ENCODE measurements at places on chromosomes 6 and 20. TPM values are rescaled to one million over a fixed set of nuclear protein-coding genes. Genes with fewer than 3 reads are reported as not detected.

DNA sequence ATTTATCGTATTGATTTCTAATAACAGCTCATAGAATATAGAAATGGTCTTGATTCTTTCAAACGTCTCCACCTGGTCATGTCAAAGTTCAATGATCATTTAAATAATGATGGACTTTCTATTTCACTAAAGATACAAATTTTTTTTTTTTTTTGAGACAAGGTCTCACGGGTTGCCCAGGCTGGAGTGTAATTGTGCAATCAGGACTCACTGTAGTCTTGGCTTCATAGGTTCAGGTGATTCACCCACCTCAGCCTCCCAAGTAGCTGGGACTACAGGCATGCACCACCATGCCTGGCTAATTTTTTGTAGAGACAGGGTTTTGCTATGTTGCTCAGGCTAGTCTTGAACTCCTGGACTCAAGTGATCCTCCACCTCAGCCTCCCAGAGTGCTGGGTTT is 25.2 kb downstream of the KLHL31 start:
- no peak for DNase-seq

- peak; percentile 62 for DNase-seq
Measured at GRCh38 chr6:28606424-28607391, 81.0 kb downstream of the GPX5 start.

DNA sequence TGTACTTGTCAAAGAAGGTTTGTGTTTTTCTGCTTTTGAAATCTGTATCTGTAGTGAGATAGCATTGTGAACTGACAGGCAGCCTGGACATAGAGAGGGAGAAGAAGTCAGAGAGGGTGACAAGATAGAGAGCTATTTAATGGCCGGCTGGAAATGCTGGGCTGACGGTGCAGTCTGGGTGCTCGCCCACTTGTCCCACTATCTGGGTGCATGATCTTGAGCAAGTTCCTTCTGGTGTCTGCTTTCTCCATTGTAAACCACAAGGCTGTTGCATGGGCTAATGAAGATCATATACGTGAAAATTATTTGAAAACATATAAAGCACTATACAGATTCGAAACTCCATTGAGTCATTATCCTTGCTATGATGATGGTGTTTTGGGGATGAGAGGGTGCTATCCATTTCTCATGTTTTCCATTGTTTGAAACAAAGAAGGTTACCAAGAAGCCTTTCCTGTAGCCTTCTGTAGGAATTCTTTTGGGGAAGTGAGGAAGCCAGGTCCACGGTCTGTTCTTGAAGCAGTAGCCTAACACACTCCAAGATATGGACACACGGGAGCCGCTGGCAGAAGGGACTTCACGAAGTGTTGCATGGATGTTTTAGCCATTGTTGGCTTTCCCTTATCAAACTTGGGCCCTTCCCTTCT is 18.4 kb downstream of the CD83 start:
- DNase-seq: no peak

GTSF1L gene
- not detected for total RNA-seq

DNA sequence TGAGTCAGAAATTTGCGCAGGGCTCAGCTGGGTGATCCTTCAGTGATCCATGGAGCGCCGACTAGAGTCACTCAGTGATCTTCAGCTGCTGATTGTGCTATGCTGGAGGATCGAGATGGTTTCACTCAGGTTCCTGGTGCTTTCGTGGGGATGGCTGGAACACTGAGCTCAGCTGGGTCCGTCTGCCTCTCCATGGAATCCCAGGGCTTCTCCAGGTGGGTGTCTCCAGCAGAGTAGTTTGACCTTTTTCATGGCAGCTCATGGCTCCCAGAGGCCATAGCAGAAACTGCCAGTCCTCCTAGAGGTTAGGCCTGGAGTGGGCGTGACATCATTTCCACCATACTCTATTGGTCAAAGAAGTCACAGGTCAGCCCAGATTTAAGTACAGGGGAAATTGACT is 88.8 kb upstream of the SIRPA start:
- DNase-seq: no peak

DNA sequence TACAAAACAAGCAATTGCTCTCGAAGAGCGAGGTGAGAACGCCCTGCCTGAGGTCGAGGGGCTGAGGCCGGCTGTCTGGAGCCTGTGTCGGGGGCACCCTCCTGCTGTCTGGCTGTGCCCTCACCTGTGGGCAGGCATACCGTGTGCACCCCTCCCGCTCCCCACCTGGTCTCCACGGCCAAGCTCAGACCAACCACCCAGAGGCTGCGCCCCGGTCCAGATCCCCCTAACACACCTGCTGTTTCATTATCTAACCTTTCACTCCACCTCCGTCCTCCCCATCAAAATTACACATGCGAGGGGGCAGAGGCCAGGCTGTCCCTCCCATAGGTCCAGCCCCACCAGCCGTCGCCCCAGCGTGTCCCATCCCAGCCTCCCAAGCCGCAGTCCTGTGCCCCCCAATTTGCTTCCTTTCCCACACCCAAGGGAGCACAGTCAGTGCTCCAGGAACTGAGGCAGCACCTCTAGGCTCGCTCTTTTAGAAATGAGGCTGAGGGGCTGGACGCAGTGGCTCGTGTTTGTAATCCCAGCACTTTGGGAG is 35.2 kb downstream of the NTSR1 start:
- no peak for DNase-seq

GRCh38 chr6:7042654-7043545 is 64.9 kb upstream of the RREB1 start:
- no peak for DNase-seq

NNAT gene
- total RNA-seq: 113 TPM

- no peak for DNase-seq
Measured at GRCh38 chr6:47439348-47439668, 38.3 kb upstream of the CD2AP start.

ACOT13 gene
- total RNA-seq: 30.3 TPM

GRCh38 chr6:116291701-116292396 is 12.1 kb upstream of the TSPYL1 start:
- no peak for DNase-seq

DNA sequence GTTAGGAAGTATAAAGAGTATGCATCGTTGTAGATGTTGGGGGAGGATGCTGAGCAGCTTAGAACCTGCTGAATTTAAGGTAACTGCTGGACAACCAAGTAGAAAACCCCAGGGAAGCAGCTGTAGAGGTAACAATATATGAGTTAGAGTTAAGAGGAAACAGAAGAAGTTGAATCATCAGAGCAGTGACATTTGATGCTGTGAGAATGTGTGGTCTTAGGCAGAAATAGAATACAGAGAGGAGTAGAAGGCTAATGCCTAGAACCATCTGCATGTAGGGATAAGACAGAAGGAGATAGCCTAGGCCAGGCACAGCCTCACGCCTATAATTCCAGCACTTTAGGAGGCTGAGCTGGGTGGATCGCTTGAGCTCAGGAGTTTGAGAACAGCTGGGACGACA is 22.6 kb upstream of the DYNLRB1 start:
- no peak for DNase-seq

MYL9 gene
- total RNA-seq: 19.7 TPM

DNA sequence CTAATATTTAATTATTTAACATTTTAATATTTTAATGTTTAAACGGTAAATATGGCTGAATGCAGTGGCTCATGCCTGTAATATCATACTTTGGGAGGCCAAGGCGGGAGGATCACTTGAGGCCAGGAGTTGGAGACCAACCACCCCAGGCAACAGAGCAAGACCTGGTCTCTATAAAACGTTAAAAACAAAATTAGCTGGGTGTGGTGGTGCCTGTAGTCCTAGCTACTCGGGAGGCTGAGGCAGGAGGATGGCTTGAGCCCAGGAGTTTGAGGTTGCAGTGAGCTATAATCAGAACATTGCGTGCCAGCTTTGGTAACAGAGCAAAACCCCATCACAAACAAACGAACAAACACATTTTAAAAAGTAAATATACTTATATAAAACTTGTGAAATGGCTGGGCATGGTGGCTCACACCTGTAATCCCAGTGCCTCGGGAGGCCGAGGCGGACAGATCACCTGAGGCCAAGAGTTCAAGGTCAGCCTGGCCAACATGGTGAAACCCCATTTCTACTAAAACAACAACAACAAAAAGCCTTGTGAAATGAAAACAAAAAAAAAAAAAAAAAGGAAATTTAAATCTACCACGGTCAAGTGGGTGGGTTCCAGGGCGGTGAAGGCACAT is 8.2 kb downstream of the SRXN1 start:
- DNase-seq: no peak

DNA sequence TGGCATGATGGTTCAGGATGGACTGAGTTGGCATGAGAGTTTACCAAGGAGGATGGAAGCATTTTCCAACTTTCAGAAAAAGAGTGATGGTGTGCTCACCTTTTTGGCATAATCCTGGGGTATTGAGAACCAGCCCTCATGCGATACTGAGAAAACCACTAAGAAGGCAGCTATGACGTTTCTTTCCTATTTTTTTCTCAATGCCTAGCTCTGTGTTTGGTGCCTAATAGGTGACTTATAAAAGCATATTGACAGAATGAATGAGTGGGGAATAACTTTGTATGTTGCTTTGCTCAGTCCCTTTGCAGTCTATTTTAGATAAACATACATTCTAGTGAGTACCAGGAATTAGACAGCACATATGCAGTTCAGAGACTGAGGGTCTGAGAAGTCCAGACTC is 816.3 kb downstream of the DHX35 start:
- no peak for DNase-seq

GRCh38 chr6:112774319-112774718 is 427.2 kb downstream of the RFPL4B start:
- DNase-seq: no peak

SEL1L2 gene
- not detected for total RNA-seq

WFDC12 gene
- total RNA-seq: not detected

DNA sequence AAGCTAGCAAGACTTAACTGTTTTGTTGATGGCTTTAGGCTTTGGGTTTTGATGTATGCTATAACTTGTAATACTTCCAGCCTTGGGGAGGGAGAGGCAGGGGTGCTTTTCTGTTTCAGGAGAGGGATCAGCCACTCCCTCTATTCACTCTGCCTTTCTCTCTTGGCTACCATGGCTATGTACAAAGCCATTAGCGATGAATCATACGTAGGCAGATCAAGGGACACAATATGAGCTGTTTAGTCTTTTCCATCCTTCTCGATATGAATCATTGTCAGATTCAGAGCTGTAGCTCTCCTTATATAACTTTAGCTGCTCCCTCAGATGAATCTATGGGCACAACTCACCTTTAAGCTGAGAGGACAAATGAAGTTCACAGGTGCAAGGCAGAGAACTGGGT is 230.6 kb downstream of the TSHZ2 start:
- DNase-seq: no peak

GRCh38 chr6:112221981-112222852 is 32.1 kb downstream of the LAMA4 start:
- DNase-seq: no peak

EFCAB8 gene
- not detected for total RNA-seq

CRISP2 gene
- total RNA-seq: not detected

GRCh38 chr6:108778421-108779186 is 69.6 kb upstream of the ARMC2 start:
- no peak for DNase-seq

- no peak for DNase-seq
Measured at GRCh38 chr6:6717953-6718352, 129.4 kb downstream of the LY86 start.

MSH5 gene
- 86.2 TPM for total RNA-seq

TRIM40 gene
- not detected for total RNA-seq

GRCh38 chr6:143546599-143546998 is 35.1 kb upstream of the FUCA2 start:
- no peak for DNase-seq

DNA sequence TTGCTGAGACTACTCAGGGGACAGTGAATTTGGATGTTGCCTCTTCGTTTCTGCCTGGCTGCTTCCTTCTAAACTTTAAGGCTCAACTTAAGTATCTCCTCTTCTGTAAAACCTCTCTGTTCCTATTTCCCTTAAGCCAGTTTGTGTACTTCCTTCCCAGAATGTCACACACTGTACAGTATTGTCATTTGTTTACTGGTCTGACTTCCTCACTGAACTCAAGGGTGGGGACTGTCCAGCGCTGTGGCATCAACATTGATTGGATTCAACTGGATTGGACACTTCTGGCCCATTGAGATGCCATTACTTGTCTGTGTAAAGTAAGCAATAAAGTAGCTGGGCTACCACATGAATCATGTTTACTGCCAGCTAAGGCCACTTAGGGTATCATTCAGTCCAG is 69.7 kb downstream of the ANKS1A start:
- no peak for DNase-seq

DNA sequence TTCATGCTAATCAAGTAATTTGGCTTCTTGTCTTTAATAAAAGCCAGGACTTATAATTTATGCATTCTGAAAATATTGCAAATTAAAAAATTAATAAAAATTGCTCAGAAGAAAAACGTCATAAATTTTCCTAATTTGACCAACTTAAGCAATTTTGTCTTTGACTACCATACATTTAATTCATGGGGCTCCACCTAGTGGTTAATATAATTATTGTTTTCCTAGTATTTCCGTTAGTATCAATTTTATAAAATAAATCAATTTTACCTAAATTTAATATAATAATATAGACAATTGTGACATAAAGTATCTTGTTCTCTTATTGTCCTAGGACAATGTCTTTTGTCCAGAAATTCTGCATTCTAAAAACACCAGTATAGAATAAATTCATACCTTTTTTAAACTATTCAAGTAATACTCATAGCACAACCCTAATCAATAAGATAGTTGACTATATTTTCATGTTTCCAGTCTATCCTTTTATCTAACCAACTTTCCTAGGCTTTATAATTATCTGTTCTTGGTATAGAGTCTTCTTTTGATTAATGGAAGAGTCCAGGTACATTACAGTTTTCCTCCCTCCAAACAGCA is 319.9 kb downstream of the TRDN start:
- DNase-seq: no peak

DNA sequence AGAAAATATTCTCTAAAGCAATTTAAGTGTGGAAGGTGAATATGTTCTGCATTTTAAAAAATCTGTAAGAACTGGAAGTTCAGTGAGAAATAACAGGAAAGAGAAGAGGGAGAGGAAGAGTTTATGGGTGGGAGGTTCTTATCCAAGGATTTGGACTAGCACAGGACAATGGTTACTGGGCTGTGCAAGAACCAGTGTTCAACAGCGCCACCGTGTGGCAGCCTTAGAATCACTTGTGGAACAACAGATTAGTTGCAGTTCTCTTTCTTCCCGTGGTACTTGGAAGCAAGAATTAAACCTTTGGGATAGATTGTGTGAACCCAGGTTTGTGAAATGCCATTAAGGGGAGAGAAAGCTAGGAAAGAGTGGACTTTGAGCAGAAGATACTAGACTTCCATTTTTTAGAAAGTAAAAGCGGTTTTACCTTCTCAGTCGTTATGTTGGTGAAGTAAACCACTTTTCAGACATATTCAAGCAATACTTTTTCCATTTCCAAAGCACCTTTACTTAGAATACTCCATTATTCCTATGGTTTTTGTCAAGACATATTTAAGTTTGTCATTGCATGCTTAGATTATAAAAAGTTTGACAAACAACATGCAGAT is 436.7 kb downstream of the RNF144B start:
- peak; percentile 46 for DNase-seq

DNA sequence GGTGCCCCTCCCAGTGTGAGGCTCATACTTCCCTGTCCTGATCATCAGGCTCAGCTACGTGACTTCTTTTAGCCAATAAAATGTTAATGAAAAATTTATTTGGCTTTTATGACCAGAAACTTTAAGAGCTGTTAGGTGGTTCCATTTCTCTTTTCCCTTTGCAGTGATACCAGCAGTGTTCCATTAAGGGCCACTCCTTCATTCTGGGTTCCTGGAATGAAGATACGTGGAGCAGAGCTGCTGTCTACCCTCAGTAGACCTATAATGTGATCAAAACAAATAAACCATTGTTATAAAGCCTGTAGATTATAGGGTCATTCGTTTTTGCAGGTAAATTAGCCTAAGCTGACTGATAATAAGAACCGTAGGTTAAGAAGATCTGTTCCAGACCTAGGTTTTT is 228.0 kb downstream of the ZFAND3 start:
- no peak for DNase-seq

GRCh38 chr6:36195471-36196112 is 952 bp upstream of the BRPF3 start:
- no peak for DNase-seq

Measured in neural crest cell (in vitro differentiated cells).